ENCODE measurements at places on chromosomes 1 and 21. TPM values are rescaled to one million over a fixed set of nuclear protein-coding genes. Genes with fewer than 3 reads are reported as not detected.

The FABP3 gene
- 74.7 TPM for polyA plus RNA-seq

DNA sequence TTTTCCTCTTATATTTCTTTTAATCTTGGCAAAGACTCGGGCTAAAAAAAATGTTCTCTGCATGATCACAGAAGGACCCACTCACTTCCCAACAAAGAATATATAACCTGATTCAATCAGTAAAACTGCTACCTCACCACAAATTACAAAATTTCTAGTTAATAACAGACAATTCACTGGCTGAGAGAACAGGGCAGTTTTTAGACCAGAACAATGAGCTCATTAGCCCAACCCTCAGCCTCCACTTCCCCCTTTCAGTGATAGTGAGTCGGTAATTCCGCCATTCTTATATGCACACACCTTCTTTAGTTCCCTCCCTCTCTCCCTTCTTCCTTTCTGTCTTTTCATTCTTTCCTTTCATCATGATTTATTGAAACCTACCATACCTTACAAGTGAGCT, 8.9 kb downstream of the SIPA1L2 start:
- no peak for DNase-seq

DNA sequence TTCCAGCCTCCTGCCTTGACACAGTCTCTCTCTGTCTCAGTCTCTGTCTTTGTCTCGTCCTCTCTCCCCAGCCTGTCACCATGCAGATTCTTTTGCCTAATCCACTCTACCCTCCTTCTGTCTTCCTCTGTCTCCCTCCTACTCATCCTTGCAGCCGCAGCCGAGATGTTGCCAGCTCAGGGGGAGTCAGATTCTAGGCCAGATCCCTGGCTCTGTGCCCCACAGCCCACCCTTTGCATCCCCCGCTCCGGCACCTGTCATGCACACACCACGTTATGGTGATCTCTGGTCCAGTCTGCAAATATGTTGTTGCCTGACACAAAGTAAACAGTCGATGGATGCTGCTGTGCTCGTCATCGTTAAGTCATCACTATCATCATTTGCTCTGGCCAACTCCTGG, 35.5 kb upstream of the IGSF21 start:
- DNase-seq, result no peak

The USP33 gene
- polyA plus RNA-seq, result 97.7 TPM

DNA sequence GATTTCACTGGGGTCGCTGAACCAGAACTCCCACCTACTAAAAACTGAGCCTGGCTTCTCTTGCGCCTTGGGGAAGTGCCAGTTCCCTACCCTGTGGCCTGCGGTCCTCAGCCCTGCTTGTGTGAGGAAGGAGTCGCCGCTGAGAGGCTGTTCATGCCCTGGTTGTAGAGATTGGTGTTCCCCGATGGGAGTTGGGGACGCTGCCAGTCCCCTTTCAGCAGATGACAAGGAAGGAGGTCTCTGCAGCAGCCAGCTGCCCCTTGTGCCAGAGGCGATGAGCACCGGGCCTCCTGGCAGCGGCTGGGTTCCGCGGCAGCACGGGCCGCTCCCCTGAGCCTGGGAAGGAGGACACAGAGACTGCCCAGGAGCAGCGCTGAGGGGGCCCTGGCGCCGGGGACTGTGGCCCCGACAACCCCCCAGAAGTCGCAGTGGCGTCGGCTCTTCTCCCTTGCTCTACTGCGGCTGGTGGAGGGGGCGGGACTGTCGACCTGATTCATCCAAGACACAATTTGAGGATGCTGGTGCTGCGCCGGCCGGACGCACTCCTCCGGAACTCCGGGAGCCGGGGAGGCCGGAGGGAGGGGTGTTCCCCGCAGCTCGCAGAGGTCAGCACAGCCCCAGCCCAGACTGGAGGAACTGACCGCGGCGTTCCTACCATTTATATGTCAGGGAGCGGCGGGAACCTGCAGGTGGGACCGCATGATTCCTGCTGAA, 12.0 kb upstream of the ADORA3 start:
- no peak for DNase-seq

DNA sequence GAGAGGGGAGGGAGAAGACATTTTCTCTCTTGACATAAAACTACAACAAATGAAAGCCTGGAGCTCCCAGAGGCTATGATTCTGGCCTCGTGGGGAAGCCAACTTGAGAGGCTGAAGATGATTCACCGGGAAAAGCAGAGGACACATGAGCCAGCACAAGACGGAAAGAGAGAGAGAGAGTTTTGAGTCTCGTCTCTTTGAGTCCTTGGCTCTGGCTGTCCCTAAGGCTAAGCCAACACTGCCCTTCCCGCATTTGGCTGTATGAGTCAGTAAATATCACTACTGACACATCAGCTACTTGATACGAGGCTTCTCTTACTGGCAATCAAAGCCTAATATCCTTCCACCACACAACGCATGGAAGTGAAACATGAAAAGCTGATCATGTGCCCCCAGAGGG, 95.5 kb downstream of the GRIK3 start:
- DNase-seq, result no peak

- no peak for DNase-seq
These were observed 58.6 kb upstream of the TNR start for GRCh38 chr1:175801979-175802378.

The GRHL3 gene
- 2.1 TPM for polyA plus RNA-seq

The SOAT1 gene
- polyA plus RNA-seq, result 38.4 TPM

The RAVER2 gene
- polyA plus RNA-seq, result 28.2 TPM

The CDCA8 gene
- polyA plus RNA-seq, result 16.8 TPM

The DYNLT5 gene
- 2.5 TPM for polyA plus RNA-seq

The NPR1 gene
- 64.8 TPM for polyA plus RNA-seq

The TSPEAR gene
- 0.79 TPM for polyA plus RNA-seq
